Sciatic nerve (tissue), 2 donors: ENCODE measurements at places on chromosomes 7 and 10. TPM values are rescaled to one million over a fixed set of nuclear protein-coding genes. Genes with fewer than 3 reads are reported as not detected.

Gene CLEC5A
- 21.0 TPM for total RNA-seq

Gene CALHM1
- not detected for total RNA-seq

Gene PNLIPRP3
- total RNA-seq = not detected

Gene PCLO
- 0.98 TPM for total RNA-seq

Gene MINPP1
- total RNA-seq = 11.6 TPM

Gene INHBA
- 40.4 TPM for total RNA-seq

Gene TMEM140
- total RNA-seq = 29.4 TPM

Gene SPDYE2
- total RNA-seq = 0.31 TPM

Gene C10orf67
- 1.2 TPM for total RNA-seq

Gene IFIT1
- 21.0 TPM for total RNA-seq

Gene PIP
- total RNA-seq = not detected

Gene SFTPA1
- 6.3 TPM for total RNA-seq

Gene PNPLA8
- total RNA-seq = 34.3 TPM

Gene HOXA10
- 11.2 TPM for total RNA-seq

- DNase-seq = no peak
These were observed 27.8 kb upstream of the EBLN1 start for GRCh38 chr10:22245567-22245966.

GRCh38 chr10:48804740-48805182, 120.1 kb downstream of the WDFY4 start:
- no peak for DNase-seq

GRCh38 chr10:85851934-85852333, 514.7 kb downstream of the GRID1 start:
- no peak for DNase-seq

- no peak for DNase-seq
These were observed 153.1 kb downstream of the ZNF365 start for GRCh38 chr10:62527019-62527827.

DNA sequence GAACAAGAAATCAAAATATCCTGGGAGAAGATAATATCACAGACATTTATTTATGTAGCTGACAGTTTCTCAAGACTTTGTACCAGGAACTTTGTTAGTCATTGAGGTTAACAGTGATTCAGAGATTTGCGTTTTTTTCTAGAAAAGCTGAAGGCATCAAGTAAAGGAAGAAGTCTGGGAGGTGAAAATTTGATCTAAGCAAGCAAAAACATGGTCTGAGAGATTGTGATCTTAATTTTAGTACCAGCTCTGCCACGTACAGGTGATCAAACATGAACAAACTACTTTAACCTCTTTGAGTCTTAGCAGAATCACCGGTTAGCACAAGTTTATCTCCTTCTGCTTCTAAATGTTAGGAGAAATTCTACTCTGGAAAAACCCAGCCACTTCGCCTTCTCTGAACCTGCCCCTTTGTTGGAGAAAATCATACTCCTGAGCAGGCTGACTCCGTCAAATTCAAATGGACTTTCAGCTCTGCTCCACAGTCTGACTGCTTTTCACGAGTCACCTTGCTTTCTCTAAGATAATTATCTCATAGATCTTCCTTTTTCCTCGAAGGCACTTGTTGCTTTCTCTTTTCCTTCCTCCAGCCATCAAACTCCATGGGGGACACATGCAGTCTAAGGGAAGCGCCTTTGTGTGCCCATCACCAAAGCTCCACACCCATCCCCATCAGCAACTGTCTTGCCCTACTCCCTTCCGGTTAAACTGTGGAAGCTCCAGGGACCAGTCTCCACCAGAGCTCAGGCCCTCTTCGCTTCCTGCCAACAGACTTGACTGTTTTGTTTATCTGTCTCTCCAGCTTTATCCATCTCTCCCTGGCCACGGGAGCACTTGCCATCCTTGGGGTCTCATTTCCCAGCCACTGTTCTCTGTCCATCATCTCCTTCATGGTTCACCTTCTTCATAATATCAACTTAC, 86.3 kb downstream of the PRKCQ start:
- DNase-seq = no peak

GRCh38 chr7:17665029-17665428, 275.3 kb downstream of the SNX13 start:
- DNase-seq = no peak

DNA sequence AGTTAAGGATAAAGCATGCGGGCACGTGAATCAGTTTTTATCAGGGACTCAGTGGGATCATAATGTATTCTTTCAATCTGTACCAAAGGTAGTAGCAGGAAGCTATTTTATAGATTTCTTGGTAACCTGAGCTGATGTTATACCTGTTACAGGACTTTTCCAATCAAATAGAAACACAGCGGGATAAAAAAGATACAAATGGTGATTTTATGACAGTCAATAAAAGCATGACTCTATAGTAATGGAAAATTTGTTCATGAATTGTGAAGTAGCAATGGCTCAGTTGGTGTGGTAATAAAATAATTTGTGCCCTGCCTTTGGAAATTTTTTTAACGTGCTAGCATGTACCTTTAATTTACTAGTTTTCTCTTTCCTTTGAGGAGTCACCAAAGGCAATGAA, 300.7 kb upstream of the CELF2 start:
- no peak for DNase-seq

- DNase-seq = no peak
These were observed 45.9 kb downstream of the TNS3 start for GRCh38 chr7:47535704-47536628.

- no peak for DNase-seq
These were observed 279.4 kb upstream of the CACNA2D1 start for GRCh38 chr7:82722946-82723345.

DNA sequence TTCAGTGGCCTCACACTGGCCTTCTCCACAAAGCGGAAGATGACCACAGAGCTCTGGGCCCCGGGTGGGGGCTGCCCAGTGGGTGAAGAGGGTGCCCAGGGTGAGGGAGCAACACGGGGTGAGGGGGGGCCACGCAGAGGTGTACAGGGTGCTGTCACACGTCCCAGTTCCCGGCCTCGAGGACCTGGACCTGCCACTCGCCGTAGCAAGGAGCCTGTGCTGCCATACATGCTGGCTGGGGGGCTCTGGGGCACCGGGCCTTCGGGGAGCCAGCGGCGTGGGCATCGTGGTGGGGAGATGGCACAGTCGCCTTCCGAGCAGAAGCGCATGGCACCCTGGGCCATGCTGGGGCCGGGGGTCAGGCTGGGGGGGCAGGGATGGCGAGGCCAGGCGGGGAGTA, 1.9 kb downstream of the PSD start:
- DNase-seq = no peak

GRCh38 chr7:17140406-17140805, 158.0 kb upstream of the AHR start:
- DNase-seq = no peak

DNA sequence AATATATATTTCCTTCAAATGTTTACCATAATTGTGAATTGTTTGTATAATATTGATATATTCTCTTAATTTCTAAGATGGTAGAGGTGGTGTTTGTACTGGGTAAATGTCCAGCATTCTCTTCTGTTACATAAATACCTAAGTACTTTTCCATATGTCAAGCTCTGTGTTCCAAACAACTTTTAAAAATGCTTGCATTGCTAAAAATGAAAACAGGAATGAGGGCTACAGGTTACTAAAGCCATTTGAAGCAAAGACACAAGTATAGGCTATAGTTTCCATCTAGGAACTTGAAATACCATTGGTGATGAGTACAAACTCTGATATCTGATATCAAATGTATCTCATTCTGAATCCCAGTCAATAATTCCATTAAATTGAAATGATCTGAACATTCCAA, 233.6 kb upstream of the SORCS1 start:
- DNase-seq = no peak

DNA sequence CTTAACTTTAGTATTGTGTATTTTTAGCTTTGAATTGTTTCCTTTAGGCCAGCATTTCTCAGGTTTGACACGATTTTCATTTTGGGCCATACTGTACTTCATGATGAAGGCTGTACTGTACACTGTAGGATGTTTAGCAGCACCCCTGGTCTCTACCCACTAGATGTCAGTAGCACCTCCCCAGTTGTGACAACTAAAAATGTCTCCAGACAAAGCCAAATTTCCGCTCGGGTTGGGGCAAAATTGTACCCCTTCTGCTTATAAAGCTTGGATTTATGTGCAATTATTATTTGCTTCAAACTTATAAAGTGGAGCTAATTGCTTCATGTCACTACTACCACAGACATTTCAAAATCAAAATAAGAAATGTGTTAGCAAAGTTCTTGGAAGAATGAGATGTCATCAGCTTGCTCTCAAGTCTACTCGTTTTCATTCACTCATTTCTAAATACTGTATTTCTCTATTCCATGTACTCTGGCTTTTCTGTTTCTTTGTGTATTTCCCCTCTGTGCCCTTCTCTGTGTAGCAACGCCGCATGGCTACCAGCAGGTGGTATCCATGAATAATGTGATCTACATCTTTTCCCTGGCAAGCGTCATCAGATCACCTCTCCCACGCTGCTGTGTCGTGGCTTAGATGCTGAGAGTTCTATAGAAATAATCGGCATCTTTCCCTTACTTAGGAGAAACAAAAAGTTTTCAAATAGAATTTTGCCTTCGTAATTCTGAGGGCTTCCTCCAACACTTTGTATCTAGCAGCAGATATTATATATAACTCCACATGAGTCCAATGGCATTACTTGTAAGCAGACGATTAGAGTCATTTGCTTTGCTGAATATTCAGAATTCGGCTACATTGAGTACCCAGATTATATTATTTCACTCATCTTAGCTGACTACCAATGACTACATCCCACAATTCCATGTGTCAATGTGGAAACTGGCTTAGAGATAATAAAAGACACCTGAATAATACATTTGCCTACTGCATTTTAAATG, 47.8 kb upstream of the CALCR start:
- DNase-seq = no peak

GRCh38 chr7:38177621-38178003, 433 bp upstream of the STARD3NL start:
- no peak for DNase-seq

GRCh38 chr7:77985232-77985973, 186.8 kb downstream of the PHTF2 start:
- no peak for DNase-seq

GRCh38 chr7:105587909-105588635, 6.8 kb upstream of the EFCAB10 start:
- DNase-seq = no peak

DNA sequence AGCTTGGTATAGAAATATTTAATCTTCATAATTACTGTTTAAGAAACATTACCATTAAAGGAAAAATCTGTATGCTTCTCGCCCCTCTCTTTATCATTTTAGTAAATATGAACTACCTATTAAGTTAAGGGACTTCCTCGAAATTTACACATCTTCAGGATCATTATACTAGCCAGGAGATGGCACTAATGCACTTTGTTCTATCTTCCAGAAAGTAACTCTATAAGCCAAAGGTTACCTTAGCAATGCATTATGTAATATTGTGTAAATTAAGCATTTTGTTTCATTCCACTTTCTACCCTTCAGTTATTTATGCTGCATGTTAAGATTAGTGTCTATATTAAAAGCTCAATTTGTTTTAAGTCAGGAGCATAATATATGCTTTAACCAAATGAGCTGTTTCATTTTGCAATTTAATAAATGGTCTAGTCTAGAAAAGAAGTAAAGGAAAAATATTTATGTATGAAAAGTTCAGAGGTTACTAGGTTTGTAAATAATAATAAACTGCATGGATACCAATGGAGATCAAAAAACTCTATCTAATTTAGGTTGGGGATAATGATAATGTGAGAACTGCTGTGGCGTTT, 128.5 kb downstream of the ANKRD7 start:
- DNase-seq = no peak

DNA sequence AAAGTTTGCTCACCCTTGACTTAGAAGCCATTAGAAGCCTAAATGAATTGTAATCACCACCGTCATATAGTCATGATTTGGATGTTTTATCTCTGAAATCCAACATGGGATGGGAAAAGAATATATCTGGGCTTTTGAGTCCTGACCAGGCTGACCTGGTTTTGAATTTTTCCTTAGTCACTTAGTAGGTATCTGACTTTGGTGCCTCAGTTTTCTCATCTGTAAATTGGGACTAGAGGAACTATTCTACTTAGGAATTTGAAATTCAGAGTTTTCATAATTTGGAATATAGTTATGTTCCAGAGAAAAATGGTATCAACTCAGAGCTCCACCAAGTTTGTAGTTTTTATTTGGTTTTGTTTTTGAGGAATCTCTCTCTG, 40.9 kb downstream of the SHOC2 start:
- DNase-seq = no peak

DNA sequence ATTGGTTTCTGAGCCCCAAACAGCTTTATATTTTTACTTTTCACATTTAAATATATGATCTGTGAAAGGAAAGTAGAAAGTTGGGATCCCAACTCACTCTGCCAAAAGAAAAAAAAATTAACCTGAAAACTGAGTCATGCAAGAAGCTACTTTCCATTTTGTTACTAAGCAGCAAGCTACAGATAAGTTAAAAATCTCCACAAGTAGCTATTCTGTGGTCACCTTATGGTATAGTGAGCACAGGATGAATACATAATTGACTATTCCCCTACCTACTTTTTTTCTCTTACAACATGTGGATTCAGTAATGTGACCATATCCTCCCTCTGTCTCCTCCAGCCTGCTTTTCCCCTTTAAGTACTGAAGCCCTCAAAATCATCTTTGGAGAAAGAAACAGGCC, 30.3 kb upstream of the CREB3L2 start:
- DNase-seq = no peak

DNA sequence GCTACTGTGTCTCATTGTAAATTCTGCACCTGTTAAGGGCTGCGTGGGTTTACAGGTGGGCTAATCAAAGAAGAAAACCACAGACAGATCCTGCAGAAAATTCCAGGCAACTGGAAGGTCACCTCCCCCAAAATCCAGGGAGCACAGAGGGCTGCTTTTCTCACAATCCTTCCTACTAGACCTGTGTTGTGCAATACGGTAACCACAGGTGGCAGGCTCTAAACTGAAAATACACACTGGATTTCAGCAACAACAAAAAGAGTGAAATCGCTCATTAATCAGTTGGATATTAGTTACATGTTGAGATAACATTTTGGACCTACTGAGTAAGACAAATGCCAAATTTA, 83.2 kb downstream of the SLC16A9 start:
- DNase-seq = no peak

DNA sequence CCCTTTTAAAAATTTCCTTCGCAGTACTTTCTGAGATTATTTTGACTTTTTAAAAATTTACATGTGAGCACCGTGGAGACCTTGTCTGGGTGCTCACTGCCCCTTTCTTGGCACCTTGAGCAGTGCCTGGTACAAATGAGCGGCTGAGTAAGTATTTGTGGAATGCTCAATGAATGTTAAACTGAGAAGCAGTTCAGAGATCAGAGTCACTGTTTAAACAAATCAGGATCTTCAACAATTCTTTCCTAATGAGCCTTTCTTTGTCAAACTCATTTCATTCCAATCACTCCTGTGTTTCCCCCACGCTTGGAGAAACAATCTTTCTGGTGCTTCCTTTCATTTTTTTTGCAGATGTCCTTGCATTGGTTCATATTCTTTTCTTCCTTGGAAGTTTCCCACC, 611.3 kb upstream of the GALNT17 start:
- no peak for DNase-seq

GRCh38 chr7:16603633-16604032, 41.9 kb downstream of the ANKMY2 start:
- DNase-seq = no peak

- no peak for DNase-seq
These were observed 20.7 kb upstream of the TECTB start for GRCh38 chr10:112262546-112262945.
